Anterior cingulate cortex (tissue), 58 donors: ENCODE measurements at places on chromosomes 6 and 20.
A peak's percentile ranks its signal among the peaks of the same experiment; 100 is the strongest.

- no peak for DNase-seq
These were observed 113.8 kb downstream of the JPH2 start for GRCh38 chr20:44073011-44073674.

GRCh38 chr6:104858642-104859041 lies 1.1 kb downstream of the HACE1 start:
- no peak for DNase-seq

DNA sequence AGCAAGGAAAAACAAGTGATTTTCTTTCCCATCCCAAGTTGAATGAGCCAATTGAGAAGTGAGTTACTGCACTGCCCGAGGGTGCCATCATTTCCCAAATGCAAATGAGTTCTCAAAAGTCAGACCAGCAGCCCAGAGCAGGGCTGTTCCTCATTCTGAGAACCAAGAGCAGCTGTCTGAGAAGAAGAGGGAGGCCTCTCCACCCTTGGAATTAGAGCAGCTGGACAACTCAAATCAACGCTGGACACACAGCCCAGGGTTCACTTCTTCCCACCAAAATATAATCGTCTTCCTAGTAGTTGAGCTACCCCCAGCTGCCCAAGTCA lies 4.6 kb upstream of the PREX1 start:
- DNase-seq, result peak; percentile 24

- DNase-seq, result no peak
These were observed 20.3 kb downstream of the OR2B6 start for GRCh38 chr6:27977387-27977786.

DNA sequence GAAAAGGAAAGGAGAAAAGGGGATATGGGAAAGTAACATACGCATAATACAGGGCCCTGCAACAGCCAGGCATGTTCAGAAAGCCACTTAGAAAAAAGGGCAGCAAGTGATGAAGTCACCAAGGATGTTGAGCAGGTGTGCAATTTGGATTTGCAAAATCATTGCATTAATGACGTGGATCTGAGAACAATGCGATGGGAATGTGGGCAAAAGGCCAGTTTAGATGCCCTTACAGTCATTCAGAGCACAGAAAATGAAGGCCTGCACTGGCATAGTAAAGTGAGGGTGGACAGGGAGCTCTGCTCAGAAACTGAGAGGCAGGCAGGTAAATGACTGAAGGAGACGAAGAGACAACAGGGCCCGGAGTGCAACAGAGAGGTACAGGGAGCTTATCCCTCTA lies 123.7 kb upstream of the NHSL1 start:
- DNase-seq, result no peak

GRCh38 chr6:166618251-166618650 lies 8.8 kb downstream of the RPS6KA2 start:
- no peak for DNase-seq

DNA sequence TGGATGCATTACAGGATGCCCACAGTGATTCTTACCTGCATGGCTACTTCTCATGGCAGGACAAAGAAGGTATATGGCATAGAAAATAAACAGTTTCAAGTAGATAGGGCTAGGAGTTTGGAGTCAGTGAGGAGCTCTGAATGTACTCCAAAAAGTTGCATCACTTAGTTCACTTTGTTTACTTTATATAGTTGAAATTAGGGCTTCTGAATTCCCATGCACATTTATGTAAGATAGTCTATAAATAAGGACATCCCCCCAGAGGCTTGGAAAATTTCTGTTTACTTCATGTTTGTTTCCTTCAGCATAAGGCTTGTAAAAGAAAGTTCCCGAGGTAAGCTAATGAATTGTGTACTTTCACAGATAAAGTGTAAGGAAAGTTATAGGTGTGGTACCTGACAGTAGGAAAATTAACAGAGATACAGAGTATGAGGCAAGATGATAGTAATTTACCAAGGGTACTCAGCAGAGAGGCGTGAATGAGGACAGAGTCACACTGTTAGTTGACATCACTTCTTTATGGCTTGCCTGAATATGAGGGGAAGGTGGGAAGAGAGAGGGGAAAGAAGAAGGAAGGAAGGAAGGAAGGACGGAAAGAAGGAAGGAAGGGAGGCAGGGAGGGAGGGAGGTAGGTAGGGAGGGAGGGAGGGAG lies 51.1 kb downstream of the ADTRP start:
- DNase-seq, result no peak

GRCh38 chr6:152226119-152226518 lies 411.0 kb downstream of the SYNE1 start:
- DNase-seq, result no peak

DNA sequence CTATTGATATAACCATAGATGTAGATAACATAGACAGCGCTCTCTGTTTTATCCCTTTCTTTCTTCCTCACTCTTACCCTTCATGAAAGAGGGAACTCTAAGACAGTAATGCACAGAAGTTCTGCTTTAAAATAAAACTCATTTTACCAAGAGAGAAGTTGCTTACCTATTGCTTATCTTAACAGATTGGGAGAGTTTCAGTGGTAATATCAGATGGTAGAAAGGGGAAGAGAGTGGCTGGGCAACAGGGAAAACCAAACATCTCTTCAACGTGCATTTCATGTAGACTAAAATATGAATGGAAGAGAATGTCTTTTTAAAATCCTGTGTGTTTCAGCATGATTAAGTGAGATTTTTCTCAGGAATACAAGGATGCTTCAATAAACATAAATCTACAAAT lies 45.3 kb upstream of the SIRPG start:
- no peak for DNase-seq

- DNase-seq, result no peak
These were observed 178.2 kb upstream of the IMPG1 start for GRCh38 chr6:76250666-76251065.

DNA sequence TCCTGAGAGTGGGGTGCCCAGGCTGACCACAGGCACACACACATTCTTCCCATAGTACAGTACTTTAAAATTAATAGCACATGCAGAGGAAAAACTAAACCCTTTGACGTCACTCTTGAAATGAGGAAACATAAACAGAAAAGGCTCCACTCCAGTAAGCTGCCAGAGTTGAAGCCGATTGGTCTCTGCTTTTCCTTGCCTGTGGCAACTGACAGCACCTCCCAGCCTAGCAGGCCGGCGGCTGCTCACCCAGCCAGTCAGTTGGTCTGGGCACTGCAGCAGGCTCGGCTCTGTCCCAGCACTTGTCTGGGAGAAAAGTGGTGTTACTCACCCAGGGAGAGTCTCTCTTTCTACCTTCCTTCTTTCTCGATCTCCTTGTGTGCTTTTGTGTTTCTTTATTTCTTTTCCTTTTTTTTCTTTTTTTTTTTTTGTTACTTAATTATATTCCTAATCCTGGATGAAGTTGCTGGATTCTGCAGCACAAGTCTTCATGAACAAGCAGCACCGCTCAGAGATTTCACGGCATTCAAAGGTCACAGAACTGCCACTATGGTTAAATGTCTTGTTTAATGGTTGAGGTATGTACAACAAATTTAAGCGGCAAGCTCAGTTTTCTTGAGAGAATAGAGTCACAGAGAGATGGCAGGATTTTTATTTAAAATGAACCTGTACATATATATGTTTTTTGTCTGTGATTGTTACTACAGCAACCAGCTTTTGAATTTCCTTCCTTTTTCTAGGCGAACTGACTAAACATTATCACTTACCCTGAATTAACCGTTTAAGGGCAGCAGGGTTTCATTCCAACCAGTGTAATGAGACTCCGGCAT lies at the start of gene PDE7B:
Gene PDE7B, plus strand, starts transcription at position 260 of the 830 bp plus-strand sequence.
- DNase-seq, result no peak

- no peak for DNase-seq
These were observed 29.9 kb upstream of the MTHFD1L start for GRCh38 chr6:150835620-150836019.

GRCh38 chr20:53786071-53786444 lies 192.4 kb upstream of the ZNF217 start:
- DNase-seq, result no peak

- DNase-seq, result no peak
These were observed 144.9 kb downstream of the WDR27 start for GRCh38 chr6:169556758-169557548.

DNA sequence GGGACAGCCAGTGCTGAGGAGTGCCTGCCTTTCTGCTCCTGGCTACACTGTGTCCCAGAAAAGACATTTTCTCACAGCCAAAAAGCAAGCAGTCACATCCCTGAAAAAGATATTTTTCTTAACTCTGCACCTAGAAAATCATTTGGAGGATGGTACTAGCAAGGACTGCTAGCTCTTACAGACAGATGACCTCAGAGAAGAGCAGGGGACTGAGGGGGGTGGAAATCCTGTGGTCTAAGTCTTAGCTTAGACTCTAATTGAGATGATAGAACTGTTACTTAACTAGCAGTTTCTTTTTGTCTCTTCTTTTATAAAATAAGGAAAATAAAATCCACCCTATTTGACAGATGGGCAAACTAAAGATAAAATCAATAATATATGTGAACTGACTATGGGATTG lies 152.8 kb downstream of the TMEM200A start:
- no peak for DNase-seq

GRCh38 chr6:9875605-9876353 lies 539.1 kb downstream of the TFAP2A start:
- no peak for DNase-seq

DNA sequence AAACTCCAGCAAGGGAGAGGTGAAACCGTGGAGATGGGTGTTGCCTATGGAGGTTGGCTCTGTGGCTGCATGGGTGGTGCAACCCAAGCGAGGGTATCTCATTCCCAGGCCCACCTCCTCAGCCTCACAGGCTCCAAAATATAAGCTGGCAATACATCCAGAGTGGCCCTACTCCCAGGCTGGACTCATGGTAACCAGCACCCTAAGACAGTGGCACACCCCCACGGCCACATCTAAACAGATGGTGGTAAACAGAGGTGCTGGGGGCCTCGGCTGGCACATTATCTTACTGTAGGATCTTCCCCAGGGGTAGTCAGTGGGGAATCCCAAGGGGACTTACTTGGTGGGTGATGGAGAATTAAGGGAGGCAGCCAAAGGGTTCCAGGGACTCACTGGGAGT lies 33.7 kb upstream of the CCND3 start:
- no peak for DNase-seq

DNA sequence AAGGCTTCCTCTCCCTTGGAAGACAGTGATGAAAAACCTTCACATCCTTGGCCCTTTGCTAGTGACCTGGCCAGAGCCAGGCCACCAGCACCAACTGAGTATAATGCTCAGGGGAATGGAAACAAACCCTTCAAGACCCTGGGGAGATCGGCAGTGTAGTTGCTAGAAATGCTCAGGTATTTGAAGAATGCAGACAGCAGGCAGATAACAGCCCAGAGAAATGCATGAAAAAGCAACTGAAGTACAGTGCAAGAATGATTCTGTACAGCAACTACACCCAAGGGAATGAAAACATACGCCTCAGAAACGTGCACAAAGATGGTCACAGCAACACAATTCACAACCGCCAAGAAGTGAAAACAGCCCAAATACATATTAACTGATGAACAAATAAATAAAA lies 41.1 kb downstream of the PPP1R3G start:
- DNase-seq, result no peak

DNA sequence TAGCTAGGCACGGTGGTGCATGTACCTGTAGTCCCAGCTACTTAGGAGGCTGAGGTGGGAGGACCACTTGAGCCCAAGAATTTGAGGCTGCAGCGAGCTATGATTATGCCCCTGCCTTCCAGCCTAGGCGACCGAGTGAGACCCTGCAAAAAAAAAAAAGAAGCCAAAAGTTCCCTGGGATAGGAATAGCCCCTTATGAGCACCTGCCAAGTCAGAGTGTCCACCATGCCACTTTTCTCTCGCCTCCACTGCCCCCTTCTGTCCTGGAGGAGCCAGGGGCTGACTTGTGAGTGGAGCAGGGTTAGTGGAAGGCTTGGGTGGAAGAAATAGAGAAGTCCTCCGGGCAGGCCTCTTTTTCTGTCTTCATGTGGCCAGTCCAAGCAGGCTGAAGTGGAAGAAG lies 12.1 kb upstream of the DDX27 start:
- no peak for DNase-seq

DNA sequence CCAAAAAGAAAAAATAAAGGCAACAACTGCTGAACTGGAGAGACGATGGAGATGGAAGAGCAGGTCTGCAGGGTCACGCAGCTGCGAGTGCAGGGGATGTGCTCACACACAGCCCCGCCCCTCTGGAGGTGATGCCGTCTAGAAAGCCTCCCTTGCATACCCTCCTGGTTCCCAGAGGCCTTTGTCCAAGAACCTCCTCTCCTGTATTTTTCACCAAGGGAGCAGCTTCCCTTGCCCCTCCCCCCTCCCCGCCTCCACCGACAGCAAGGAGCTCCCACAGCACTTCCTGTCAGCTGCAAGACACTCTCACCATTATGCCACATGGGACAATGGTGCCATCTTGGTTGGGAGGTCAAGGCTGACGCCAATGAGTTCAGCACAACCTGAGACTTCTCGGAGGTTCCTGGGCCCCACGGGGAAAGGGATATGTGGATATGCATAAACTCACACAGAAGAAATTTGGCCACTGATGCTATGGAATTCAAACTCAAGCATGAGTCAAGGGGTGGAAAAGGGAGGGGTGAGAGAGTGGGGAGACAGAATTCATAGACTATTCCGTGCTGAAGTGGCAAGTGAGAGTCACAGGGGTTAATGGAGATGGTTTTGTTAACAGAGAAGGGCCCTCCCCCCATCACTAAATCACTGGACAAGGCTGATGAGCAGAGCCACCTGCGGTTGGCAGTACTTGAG lies 132.9 kb downstream of the SCML4 start:
- DNase-seq, result no peak

DNA sequence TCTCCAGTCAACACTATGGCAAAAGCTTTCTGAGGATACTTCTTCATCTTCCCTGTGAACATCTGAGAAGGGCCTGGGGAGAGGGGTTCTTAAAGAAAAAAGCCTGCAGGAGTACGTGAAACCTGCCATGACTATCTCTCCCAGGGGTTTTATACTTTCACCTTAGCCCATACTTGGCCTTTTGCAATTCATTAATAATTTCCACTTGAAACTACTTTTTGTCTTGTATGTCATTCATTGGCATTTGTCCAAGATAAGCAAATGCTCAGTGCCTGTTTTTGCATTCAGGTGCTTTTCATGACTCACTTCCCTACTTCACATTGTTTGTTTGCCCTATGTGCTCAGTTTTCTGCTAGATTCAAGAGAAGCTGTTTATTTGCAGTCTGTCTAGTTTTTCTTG lies 580.3 kb upstream of the GJE1 start:
- DNase-seq, result no peak

- no peak for DNase-seq
These were observed 115.3 kb downstream of the LCA5 start for GRCh38 chr6:79421707-79422484.

- DNase-seq, result no peak
These were observed 142.4 kb upstream of the TNFAIP3 start for GRCh38 chr6:137724495-137725211.
